SHP77 (cell line): ENCODE measurements at places on chromosomes 1 and 21.
A peak's percentile ranks its signal among the peaks of the same experiment; 100 is the strongest.

GRCh38 chr1:66533804-66534740 is at the start of gene SGIP1:
Gene SGIP1, plus strand, starts transcription at chr1:66534153. Its CDS starts 206 bp downstream, at chr1:66534359.
- DNase-seq = peak; percentile 92

DNA sequence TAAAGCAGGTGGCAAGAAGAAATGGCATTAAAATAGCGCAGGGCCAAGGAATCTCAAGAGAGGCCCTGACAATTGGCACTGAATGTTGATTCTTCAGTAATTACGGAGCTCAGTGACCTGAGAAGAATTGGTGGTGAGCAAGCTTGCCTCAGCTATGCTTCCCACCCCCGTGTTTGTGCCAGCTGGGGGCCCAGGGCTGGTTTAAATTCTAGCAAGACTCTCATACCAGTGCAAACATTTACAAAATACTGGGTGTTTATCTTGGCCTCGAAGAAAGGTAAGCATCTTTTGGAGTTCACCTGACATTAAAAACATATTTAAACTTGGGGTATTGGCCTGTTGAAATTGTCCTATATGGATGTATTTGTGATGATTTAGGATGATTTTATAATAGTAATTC is 296.7 kb upstream of the USP25 start:
- DNase-seq = no peak

DNA sequence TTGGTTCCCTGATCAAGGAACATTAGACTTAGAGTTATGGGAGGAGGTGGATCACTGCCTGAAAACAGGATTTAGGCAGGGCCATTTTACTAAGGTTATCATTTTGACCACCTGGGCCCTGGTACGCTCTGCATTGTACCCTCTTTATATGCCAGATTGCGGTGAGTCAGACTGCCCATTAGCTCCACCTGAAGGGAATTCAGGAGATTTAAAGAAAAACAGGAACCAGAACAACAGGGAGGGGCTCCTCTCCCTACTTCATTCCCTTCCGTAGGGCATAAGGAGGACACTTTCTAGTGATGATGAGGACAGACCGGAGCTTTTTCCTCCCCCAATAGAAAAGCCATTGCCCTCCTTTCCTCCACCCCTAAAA is 20.6 kb upstream of the ITLN1 start:
- no peak for DNase-seq

- DNase-seq = no peak
Measured at GRCh38 chr1:2561898-2562895, 6.0 kb downstream of the TNFRSF14 start.

GRCh38 chr21:28960245-28960644 is 32.4 kb downstream of the LTN1 start:
- no peak for DNase-seq

GRCh38 chr21:46003575-46004007 is 22.0 kb downstream of the COL6A1 start:
- no peak for DNase-seq

GRCh38 chr21:16116069-16116468 is 386.3 kb downstream of the USP25 start:
- DNase-seq = no peak

DNA sequence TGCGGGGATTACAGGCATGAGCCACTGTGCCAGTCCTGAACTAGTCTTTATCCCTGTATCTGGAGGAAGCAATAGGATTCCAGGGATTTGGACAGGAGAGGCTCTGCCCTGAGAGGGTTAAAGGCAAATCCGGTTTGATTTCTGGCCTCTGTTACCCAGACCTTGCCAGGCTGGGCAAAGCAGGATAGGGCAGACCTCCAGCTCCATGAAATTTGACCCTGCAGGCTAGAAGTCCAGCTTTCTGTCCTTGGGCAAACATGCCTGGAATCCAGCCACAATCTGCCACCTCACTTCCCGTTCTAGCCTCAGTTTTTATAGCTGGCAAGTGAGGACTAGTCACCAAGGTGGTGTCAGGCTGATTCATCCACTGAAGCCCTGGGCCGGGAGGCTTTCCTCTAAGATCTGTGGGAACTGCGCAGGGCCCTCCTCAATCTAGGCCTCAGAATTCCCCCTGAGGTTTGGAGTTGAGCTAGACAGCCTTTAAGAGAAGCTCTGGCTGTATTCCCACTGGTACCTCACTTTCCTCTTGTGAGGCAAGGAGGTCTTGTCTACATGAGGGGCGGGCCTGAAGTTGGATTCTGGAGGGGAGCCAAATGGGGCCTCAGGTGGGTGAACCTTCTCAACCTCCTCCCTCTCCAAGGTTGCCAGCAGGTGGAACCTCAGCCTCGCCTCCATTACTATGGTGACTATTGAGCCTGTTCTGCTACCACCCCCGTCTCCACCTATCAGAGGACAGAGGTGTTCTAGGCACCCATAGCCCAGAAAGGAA is 7.0 kb upstream of the P3R3URF start:
- peak; percentile 88 for DNase-seq

GRCh38 chr21:17414766-17415165 is 98.1 kb upstream of the CXADR start:
- DNase-seq = no peak

GRCh38 chr1:93124556-93125355 is 45.7 kb downstream of the MTF2 start:
- DNase-seq = no peak

GRCh38 chr1:2288311-2288710 is 60.2 kb downstream of the SKI start:
- no peak for DNase-seq

DNA sequence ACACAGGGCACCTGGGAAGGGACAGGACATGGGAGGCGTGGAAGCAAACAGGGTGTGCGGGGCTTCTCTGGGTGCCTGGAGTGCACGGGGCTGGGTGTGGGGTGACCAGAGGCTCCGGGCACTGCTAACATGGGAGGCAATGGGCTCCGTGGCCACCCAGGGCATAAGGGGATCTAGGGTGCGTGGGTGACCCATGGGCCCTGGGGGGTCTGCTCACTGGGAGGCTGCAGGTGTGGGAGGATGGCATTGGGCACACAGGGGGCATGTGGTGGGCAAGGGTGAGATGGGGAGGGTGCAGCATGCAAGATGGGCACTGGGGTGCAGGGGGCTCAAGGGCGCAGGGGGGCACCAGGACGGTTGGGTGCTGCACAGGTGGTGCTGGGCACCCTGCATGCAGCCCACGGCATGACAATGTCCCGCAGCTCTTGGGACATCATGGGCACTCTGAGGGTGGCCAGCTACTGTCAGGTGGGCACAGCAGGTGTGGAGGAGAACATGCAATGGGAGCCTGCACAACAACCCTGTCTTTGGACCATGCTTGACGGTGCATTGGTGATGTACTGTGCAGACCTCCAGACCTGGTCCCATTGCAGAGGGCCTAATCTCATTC is 15.1 kb downstream of the TRIM11 start:
- no peak for DNase-seq

- DNase-seq = no peak
Measured at GRCh38 chr1:63557365-63557987, 34.2 kb downstream of the EFCAB7 start.

- DNase-seq = no peak
Measured at GRCh38 chr1:226233293-226233692, 9.8 kb downstream of the MIXL1 start.

DNA sequence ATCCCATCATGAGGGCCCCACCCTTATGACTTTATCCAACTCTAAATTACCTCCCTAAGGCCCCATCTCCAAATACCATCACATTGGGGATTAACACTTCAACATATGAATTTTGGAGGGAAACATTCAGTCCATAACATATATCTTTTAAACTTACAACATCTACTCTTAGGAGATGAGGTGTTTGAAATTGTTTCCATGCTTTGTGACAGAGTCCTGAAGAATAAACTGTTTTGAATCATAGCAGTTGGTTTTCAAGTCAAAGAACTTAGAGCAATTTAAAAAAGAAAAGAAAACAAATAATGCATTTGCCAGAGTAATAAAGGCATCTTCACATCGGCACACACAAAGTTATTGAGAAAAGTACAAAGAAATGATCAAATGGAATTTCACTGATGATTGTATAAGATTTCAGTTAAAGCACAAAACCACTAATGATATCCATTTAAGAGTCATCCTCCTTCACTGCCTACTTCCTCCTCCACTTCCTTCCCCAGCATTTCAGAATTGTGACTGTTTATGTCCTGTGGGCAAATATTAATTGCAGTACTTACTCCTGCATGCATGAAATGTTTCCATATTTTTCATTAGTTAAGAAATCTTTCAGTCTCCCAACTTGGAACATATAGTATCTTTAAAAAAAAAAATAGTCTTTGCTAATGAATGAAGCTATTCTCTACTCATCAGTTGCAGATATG is 202.0 kb downstream of the LRRC40 start:
- no peak for DNase-seq
